ENCODE measurements at places on chromosomes 13 and 19.

- no peak for DNase-seq
These were observed 4.4 kb upstream of the NOP53 start for GRCh38 chr19:47740866-47741519.

DNA sequence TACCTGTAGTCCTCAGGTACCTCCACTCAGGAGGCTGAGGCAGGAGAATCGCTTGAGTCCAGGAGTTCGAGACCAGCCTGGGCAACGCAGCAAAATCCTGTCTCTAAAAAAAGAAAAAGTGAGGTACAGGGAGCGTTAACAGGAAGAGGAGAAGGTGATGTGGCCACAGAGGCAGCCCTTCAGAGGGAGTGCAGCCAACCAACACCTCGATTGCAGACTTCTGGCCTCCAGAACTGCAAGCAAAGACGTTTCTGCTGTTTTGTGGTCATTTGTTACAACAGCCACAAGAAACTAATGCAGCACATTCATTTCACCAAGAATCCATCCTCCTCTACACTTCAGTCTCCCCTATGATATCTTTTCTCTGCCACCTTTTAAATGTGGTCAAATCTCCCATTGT, 145.2 kb downstream of the USP12 start:
- DNase-seq: no peak

DNA sequence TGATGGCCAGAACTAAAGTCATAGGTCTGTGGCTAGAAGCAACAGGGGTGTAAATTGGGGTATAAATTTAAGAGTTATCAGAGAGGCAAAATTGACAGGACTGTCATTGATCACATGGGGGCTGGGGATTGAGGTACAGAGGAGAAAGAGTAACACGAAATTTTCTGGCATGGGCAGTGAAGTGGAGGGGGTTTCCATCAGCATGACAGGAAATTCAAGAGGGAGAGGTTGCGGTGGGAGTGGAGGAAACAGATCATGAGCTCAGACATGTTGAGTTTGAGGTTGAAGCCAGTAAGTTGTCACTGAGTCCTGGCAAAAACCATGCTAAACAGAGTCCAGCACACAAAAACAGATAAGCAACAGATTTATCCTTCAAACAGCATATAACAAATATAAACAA, 192.1 kb upstream of the TSC22D1 start:
- DNase-seq: no peak

GRCh38 chr19:12722566-12723380, 959 bp downstream of the TNPO2 start:
- peak; percentile 98 for DNase-seq

DNA sequence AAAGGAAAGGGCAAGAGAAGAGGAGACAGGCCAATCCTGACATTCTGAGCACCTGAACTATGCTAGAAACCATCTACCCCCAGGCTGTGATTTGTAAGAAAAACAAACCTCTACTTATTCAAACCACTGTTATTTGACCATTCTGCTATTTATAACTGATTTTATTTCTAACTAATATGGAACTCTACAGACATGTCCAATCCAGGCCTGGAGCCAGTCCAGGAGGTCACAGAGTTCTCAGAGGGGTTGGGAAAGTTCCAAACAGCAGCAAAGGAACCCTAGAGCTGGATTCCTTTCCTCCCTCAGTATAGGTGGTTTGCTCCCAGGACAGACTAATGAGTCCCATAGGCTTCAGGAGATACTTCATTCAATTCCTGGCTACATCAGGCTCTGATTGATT, 24.2 kb downstream of the SIAH3 start:
- DNase-seq: no peak

- no peak for DNase-seq
These were observed 583.7 kb downstream of the SLITRK1 start for GRCh38 chr13:83298617-83299016.

GRCh38 chr13:40026741-40027140, 371.3 kb downstream of the COG6 start:
- no peak for DNase-seq

DNA sequence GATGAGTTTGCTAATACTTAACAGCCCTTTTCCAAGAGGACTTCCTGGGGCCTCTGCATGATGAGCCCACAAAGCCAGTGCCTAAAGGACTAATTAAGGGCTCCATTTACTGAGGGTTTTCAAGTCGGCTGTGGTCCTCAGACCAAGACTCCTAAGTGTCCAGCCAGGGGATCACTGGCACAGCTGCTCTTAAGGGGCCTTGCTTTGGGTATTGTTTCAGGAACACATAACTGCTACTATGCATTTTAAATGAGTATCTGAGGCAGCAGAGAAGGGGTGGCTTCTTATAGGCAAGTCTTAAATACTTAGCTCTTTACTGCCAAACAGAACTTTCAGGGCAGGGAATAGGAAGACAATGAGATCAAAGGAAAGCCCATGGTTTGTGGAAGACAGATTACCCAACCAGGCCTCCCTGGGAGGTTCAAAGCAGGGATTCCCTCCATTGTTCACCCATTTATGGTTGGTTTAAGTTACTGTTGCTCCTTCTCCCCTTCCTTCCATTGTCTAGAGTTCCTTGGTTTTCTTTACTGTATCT, 61.9 kb downstream of the TNFRSF19 start:
- DNase-seq: no peak

DNA sequence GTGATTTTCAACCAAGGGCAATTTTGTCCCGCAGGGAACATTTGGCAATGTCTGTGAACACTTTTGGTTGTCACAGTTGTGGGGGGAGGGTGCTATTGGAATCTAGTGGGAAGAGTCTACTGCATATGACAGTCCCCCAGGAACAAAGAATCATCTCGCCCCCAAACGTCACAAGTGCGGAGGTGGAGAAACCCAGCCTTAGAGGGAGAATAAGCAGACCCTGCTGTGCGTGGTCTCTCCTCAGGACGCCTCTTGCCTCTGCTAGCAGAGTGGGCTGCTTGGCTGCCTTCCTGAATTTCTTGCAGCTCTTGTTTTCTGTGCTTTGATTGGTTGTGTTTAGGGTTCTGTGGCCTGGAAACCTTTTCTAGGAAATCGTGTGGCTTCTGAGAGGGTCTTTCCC, 42.5 kb downstream of the NFIX start:
- no peak for DNase-seq

DNA sequence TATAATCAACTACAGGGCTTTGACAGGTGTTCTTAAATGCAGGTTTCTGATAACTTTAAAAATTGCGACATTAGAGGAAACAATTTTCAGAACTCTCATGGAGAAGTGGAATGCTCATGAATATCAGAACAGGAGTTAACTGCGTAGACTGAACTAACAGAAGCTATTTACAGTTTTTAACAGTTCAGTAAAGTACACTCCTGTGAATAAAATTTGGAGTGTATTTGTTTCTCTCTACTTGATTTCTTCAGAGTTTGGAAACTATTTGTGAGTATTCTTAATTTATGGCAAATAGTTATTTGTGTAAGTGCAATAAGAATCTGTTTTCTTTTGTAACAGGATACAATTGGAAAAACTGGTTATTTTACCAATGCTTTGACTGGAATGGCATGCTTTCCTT, 114.4 kb downstream of the TNFRSF19 start:
- DNase-seq: no peak

DNA sequence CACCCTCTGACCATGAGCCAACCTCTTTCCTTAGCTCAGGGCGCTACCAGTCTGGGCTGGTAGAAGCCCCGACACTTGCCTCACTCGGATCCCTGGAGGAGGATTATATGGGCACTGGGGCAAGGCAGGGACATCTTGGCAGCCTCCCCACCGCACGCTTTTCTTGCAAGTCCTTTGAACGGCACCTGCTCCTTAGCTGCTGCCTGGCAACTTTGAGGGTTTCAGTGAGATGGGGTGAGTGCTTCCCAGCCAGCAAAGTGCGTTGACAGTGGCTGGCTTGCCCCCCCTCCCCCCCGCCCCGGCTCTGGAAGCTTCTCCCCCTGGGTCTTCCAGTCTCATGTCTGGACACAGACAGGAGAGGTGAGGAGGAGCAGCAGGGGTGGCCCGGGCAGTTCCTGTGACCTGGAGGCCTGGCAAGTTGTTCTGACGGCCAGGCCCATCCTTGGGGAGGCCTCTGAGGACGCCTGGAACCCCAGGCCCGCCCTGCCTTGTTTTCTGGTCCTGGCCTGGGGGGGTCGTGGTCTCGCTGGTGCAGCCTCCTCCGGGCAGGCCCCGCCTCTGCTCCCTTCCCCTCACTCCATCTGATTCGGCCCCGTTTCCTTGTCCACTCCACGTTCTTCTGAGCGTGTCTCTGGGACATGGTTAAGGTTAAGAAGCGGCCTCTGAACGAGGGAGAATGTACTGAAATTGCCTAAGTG, 75.2 kb downstream of the ATP11A start:
- DNase-seq: no peak

GRCh38 chr13:45340422-45341033, 455 bp downstream of the TPT1 start:
- no peak for DNase-seq

DNA sequence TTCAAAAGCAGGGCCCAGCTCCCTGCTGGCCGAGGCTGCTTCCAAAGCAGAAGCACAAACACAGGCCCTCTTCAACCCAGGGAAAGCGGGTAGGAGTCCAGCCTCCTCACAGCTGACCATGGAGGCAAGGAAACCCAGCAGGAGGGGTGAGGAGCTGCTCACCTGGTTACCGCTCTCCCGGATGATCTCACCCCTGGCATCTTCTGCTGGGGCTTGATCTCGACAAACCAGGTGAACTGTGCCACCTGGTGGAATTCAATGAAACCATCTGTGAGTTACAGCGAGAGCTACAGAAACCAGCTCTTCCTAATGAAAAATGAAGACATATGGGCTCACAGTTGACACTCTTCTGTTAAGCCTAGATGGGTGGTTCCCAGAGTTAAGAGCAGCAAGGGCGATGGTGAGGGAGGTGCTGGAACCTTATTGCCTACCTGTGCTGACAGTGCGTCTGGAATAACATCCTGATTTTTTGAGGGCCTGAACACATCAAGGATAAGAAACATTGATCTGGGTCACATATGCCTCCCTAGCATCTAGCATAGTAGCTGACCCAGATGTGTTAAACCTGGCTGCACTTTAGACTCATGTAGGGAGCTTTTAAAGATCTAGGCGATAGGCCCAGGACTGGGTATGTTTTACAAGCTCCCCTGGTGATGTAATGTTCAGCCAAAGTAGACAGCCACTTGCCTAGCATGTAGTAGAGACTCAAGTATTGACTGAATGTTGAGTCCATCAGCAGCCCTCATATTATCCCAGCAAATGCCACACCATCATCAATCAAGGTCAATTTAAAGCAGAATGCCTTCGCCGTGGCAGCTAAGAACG, 6.1 kb downstream of the DHRS12 start:
- no peak for DNase-seq

- DNase-seq: no peak
These were observed 18.7 kb upstream of the SERP2 start for GRCh38 chr13:44354884-44355283.

- DNase-seq: no peak
These were observed 245.9 kb downstream of the ITGBL1 start for GRCh38 chr13:101698400-101698799.

GRCh38 chr19:41351339-41352245, 2.1 kb downstream of the TGFB1 start:
- DNase-seq: no peak

- no peak for DNase-seq
These were observed 54.0 kb upstream of the POSTN start for GRCh38 chr13:37652596-37652995.

DNA sequence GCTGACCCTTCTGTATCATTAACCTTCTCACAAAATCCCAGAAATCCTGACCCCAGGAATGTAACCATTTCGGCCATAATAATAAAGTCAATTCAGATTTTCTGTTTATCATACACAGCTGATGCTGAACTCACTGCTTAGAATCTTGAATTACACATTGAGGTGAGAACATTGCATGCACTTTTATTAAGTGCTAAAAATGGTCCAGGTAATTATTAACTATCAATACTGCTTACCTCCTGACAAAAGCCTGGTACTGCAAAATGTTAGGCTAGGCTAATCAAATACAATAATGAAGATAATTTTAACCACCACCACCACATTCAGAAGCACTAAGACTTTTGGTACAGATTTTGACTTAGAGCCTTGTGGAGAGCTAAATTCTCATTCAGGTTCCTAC, 36.1 kb downstream of the KLF12 start:
- DNase-seq: no peak

DNA sequence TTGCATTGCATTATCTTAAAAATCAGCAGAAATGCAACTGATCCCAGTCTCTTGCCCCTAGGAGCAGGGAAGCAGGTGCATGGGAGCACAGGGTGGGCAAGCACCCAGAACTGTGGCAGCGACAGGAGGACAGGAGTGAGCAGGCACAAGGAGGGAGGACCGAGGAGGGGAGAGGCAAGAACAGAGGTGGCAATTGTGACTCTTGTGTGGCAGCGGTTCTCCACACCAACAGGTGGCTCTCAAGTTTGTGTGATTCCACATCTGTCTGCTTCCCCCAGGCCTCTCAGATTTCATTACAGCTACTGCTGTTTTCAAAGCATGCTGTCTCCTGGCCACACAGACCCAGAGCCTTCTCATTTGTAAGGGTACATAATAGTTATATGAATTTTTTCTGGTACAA, 108.5 kb downstream of the STK24 start:
- no peak for DNase-seq

DNA sequence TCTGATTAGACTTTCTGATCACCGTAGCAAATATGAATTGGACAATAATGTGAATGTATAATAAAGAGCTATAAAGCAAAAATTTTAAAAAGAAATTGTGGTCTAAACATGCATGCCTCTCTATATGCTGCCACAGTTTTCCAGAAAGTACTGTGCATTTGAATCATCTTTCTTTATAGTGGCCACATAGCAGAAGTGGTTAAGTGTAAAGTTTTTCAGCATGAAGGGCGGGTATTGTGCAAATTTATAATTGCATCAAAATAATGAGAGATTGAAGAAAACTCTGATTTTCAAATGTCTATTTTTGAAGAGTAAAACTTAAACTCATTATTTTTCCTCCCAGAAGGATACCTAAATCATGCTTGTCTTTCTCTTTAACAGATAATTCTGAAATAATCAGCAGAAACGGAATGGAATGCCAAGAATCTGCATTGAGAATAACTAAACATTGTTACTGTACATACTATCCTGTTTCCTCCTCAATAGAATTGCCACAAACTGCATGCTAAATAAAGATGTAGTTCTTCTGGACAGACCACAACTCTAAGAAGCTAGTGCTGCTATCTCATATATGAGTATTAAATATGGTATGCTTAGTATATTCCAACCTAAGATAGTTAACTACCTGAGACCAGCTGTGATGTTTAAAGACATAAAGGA, 42.9 kb upstream of the RAP2A start:
- DNase-seq: no peak

DNA sequence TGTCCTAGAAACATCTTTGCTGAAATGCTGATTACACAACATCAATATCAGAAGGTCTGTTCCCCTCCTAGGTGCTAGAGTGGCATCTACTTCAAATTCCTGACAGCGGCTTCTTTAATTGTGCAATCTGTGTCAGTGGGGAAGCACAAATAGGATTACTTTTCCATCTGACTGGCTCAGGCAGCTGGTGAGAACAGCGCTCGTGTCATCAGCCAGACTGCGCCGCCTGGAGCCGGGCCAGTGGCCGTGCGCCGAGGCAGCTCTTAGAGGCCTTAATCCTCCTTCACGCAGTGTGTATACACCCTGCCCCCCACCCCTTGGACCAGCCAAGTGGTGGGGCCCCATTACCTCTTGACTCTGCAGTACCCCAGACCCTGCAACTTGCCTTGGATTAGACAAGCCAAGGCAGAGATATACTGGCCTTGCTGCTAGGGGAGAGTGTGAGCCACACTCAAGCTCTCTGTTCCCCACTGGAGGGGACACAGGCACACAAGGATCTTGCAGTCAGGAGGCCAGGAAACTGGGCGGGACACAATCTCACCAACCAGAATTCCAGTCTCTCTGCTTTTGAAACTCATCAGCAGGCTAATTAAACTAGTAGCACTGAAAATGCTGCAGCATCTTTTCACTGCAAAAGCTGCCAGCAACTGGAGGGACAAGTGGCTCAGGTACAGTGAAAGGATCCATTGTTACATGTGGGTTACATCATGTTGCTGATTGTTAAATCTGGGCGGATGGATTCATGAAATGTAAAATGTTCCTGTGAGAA, 48.9 kb upstream of the EPHX3 start:
- peak; percentile 51 for DNase-seq
